ENCODE measurements at places on chromosomes 4 and X.
A peak's percentile ranks its signal among the peaks of the same experiment; 100 is the strongest.

DNA sequence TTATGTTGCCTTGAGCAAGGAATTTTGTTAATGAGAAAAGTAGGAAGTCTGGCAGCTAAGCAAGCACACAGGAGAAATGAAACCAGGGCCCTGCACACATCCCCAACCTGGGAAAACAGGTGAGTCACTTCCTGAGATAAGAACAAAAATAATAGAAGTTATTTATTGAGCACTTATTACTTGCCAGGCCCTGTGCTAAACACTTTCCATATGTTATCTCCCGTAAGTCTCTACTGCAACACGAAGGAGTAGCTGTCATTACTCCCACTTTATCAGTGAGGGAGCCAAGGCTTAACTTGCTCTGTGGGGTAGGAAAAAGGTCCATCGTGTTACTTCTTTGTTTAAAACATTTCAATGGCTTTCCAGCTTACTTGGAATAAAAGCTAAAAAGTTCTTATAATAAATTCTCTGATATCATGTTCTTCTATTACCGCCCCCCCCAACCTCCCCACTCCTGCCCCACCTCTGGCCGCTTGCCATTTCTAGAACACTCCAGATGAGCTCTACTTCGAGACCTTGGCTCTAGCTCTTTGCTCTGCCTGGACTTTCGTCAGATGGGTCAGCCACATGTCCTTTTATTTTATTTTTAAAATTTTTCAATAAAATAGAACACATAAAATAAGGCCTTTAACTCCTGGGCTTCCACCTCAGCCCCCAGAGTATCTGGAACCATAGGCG lies 36.3 kb upstream of the PLAC8 start:
- H3K27me3 ChIP-seq: no peaks in the 10 kb centered on the region
- H3K4me3 ChIP-seq: no peak overlapping the region
- no peaks in the 10 kb centered on the region for H3K4me1 ChIP-seq
- DNase-seq: no peak

DNA sequence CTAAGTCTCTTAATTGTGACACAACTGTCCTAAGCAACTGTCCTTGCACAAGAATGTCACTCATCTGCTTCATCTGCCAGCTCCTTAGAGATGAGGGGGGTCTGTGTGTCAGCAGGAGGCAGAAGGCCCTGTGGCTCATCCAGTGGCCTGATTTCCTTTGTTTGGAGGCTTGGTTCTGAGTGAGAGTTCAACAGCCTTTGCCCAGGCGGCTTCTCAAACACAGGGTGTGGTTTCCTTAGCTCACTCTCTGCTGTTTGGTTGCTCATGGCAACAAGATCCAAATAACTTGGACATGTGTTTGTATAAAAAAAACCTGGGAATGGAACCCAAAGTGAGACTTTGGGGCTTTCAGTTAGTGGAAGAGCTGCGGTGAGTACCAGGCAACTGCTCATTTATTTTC lies 46.6 kb downstream of the MAP7D3 start:
- H3K27me3 ChIP-seq: no peaks in the 10 kb centered on the region
- peak overlapping the region; percentile 5 for H3K27ac ChIP-seq
- peak; percentile 8 for DNase-seq
- no peaks in the 10 kb centered on the region for H3K36me3 ChIP-seq
- peaks cover 10% of the 10 kb centered on the region for H3K4me1 ChIP-seq

DNA sequence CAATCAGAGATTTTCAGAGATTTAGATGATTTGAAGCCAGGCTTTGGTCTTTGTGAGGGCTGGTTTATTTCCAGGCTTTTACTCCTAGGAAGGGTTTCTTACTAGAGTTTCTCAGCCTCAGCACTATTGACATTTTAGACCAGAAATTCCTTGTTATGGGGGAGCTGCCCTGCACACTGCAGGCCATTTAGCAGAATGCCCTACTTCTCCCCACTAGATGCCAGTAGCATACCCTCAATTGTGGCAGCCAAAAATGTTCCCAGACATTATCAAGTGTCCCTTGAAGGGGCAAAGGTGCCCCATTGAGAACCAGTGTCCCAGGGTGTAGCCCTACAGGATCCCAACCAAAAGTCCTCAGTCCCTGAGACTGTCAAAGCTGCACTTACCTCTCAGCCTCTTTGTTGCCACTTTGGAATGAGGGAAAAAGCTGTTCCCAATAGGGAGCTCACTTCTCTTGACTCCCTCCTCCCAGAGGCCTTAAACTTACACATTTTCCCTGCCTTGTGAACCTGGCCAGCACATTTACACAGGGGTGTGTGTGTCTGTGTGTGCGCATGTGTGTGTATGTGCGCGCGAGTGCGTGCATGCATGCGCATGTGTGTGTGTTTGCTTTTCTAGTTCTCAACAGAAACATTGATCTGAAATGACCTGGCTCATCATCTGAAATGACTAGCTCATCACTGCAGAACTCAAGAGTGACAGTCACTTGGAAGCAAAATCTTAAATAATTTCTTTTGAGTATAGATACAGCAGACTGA lies 231.4 kb downstream of the QDPR start:
- no peaks in the 10 kb centered on the region for H3K36me3 ChIP-seq
- no peak overlapping the region for H3K4me3 ChIP-seq
- no peak for DNase-seq
- no peaks in the 10 kb centered on the region for H3K27me3 ChIP-seq
- H3K4me1 ChIP-seq: no peaks in the 10 kb centered on the region

GRCh38 chr4:140059159-140059558 lies 94.8 kb downstream of the MAML3 start:
- H3K4me3 ChIP-seq: no peak overlapping the region
- no peak overlapping the region for H3K27ac ChIP-seq
- no peaks in the 10 kb centered on the region for H3K36me3 ChIP-seq
- no peak for DNase-seq
- no peaks in the 10 kb centered on the region for H3K4me1 ChIP-seq

DNA sequence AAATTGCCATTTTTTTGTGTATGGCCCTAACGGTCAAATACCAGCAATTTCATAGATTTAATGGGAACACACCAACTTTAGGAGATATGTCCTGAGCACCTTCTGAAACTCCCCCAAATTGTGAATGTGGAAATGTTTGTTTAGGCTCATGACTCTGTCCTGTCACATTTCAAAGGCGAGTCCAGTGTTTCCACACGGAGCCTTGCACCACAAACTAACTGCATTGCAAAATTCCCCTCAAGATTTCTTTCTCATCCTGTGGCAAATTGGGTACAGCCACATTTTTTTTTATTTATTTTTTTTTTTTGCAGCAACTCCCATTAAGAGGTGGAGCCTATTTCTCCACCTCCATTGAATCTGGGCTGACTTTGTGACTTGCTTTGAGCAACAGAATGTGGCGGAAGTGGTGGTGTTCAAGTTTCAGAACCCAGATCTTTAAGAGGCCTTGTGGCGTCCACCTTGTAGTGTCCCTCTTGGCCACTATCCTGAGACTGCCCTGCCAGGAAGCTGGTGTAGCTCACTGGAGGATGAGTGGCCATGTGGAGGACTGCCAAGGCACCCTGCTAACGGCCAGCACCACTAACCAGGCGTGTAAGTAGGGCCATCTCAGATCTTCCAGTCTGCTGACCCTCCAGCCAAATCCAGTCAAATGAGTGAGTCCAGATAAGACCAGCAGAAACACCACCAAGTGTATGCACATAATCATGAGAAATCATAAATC lies 172.4 kb upstream of the SCML1 start:
- DNase-seq: no peak
- H3K36me3 ChIP-seq: no peaks in the 10 kb centered on the region
- H3K27ac ChIP-seq: no peak overlapping the region
- no peak overlapping the region for H3K4me3 ChIP-seq
- no peaks in the 10 kb centered on the region for H3K4me1 ChIP-seq
- H3K27me3 ChIP-seq: no peaks in the 10 kb centered on the region

GRCh38 chrX:2638279-2638678 lies 52.8 kb upstream of the CD99 start:
- no peaks in the 10 kb centered on the region for H3K4me1 ChIP-seq
- no peak for DNase-seq
- no peaks in the 10 kb centered on the region for H3K27me3 ChIP-seq
- no peak overlapping the region for H3K27ac ChIP-seq
- H3K4me3 ChIP-seq: no peak overlapping the region
- H3K36me3 ChIP-seq: no peaks in the 10 kb centered on the region

- no peaks in the 10 kb centered on the region for H3K27me3 ChIP-seq
- H3K27ac ChIP-seq: no peak overlapping the region
- no peak overlapping the region for H3K4me3 ChIP-seq
- H3K36me3 ChIP-seq: no peaks in the 10 kb centered on the region
- DNase-seq: no peak
- no peaks in the 10 kb centered on the region for H3K4me1 ChIP-seq
Observed at GRCh38 chr4:143726714-143727113, 26.2 kb upstream of the FREM3 start.

GRCh38 chrX:134732152-134732551 lies 73.9 kb upstream of the PLAC1 start:
- H3K4me1 ChIP-seq: no peaks in the 10 kb centered on the region
- no peaks in the 10 kb centered on the region for H3K27me3 ChIP-seq
- DNase-seq: no peak
- no peak overlapping the region for H3K27ac ChIP-seq
- H3K4me3 ChIP-seq: no peak overlapping the region

- no peak overlapping the region for H3K27ac ChIP-seq
- DNase-seq: no peak
- H3K4me1 ChIP-seq: no peaks in the 10 kb centered on the region
- no peak overlapping the region for H3K4me3 ChIP-seq
Observed at GRCh38 chr4:26692014-26692726, 108.3 kb downstream of the TBC1D19 start.

GRCh38 chr4:168220893-168221292 lies 97.7 kb downstream of the DDX60 start:
- H3K27ac ChIP-seq: no peak overlapping the region
- H3K4me3 ChIP-seq: no peak overlapping the region
- peaks cover 55% of the 10 kb centered on the region for H3K36me3 ChIP-seq

DNA sequence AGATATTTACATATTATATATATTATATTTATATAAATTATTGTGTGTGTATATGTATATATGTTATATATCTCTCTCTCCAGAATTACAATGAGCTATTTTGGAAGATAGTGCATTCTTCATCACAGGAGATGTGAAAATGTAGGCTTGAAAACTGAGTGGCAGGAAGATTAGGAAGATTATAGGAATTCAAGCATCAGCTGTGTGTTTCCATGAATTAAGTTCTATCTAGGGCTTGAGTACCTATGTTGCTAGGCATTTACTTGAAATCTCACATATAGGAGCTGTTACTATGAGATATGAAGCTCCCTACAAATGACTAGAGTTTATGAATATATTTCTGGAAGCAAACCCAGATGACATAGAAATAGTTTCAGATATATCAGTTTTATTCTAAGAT lies 328.7 kb downstream of the EPHA5 start:
- no peaks in the 10 kb centered on the region for H3K4me1 ChIP-seq
- H3K27ac ChIP-seq: no peak overlapping the region
- H3K27me3 ChIP-seq: no peaks in the 10 kb centered on the region

DNA sequence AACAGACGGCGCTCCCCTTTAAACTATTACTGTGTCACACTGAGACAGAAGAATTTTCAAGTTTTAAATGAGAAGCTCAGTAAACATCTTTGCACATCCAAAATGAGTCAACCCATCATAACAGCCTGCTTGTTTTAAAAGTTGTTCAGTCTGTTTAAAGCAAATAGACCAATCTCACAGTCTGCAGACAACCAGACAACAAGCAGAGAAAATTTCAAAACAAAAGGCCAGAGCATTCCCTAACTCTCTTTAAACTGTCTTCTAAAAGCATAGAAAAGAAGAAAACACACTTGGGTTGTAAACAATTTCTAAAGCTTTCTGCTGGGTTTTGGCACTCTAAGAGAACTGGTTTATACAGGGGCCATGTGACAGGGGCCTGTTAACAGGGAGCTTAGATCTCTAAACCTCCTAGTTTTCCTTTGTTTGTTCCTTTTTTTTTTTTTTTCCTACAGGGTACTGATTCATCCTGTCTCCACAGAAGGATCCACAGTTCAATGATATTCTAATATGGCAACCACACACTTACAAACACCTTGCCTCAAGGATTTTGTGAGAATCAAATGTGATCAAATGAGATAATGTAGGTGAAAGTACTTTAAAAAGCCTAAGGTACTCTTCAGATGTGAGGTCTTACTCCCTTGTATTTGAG lies 100.8 kb upstream of the MAML3 start:
- H3K27me3 ChIP-seq: peaks cover 7% of the 10 kb centered on the region
- no peak for DNase-seq
- no peaks in the 10 kb centered on the region for H3K36me3 ChIP-seq
- H3K4me3 ChIP-seq: no peak overlapping the region
- H3K4me1 ChIP-seq: peaks cover 3% of the 10 kb centered on the region

GRCh38 chr4:130336585-130337217 lies 1240.7 kb downstream of the C4orf33 start:
- H3K36me3 ChIP-seq: no peaks in the 10 kb centered on the region
- H3K4me1 ChIP-seq: no peaks in the 10 kb centered on the region
- no peak for DNase-seq
- no peak overlapping the region for H3K27ac ChIP-seq
- H3K4me3 ChIP-seq: no peak overlapping the region

DNA sequence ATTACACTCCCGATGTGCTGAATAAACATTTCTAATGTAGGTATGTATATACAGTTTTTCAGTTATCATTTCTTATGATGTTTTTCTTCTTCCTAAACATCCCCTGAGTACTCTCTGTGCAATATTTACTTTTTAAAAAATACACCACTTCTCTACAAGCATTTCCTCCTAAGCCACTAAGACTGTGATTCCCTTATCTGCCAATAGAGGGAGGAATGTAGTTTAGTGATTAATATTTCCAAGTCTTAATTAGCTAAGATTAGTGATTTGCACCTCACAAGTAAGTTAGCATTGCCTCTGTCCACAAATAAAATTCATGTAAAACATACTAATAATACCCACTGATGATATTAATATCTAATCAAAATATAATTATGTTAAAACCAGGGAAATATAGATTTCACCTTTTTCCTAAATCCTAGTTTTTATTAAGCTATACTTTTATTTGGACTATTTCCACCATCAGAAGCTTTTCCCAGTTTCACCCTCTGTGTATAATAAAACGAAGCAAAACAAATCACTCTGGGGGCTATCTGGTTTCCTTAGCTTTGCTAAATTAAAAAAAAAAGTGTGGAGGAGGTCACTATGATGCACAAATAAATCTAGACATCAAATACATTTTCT lies 909.1 kb downstream of the FAT4 start:
- DNase-seq: no peak
- H3K27me3 ChIP-seq: no peaks in the 10 kb centered on the region
- no peaks in the 10 kb centered on the region for H3K4me1 ChIP-seq
- no peak overlapping the region for H3K27ac ChIP-seq

DNA sequence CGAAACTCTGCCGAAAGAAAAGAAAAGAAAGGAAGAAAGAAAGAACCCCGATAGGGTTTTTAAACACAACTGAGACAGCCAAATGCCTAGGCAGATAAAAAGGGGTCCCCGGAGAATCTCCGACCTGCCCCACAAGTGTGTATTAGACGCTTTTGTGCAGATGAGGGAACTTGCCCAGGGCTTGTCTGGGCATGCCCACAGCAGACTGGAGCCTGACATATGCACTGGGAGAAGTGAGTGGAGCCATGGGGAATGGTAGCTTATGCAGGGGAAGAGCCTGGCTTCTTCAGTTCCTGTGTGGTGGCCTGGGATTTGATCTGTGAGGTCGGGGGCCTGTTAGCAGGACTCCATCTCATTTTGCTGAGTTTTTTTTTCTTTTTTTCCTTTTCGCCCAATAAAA lies 199.0 kb downstream of the GPC3 start:
- no peaks in the 10 kb centered on the region for H3K36me3 ChIP-seq
- H3K4me3 ChIP-seq: no peak overlapping the region
- DNase-seq: no peak
- no peak overlapping the region for H3K27ac ChIP-seq

- no peaks in the 10 kb centered on the region for H3K27me3 ChIP-seq
- no peaks in the 10 kb centered on the region for H3K4me1 ChIP-seq
- no peak overlapping the region for H3K4me3 ChIP-seq
Observed at GRCh38 chr4:20119141-20119540, 132.6 kb upstream of the SLIT2 start.

GRCh38 chr4:17134565-17134964 lies 236.1 kb upstream of the LDB2 start:
- DNase-seq: no peak
- H3K4me3 ChIP-seq: no peak overlapping the region
- H3K27ac ChIP-seq: no peak overlapping the region
- no peaks in the 10 kb centered on the region for H3K4me1 ChIP-seq
